T1000 (cell line): ENCODE measurements at places on chromosomes 5 and 9.

- DNase-seq, result no peak
Measured at GRCh38 chr9:136705564-136705963, 6.8 kb upstream of the DIPK1B start.

DNA sequence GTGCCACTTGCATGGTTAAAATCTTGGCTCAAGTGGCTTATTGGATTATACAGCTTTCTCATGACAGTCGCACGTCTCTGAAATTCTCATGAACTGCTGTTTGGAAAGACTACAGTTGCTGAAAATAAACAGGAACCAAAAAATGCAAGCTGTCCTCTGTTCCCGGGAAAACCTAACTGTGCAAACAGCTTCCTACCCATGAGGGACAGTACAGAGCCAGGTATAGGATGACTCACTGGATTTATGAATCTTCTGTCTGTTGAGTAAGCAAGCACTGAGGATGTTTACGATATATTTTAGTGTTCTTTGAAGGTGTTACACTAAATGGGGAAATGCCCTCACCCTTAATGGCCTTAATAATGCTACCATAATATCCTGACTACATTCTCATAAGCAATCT is 380.3 kb upstream of the TNC start:
- DNase-seq, result no peak

- no peak for DNase-seq
Measured at GRCh38 chr5:17378346-17378997, 119.6 kb upstream of the TAF11L2 start.

- DNase-seq, result no peak
Measured at GRCh38 chr9:107410420-107410819, 79.1 kb downstream of the KLF4 start.

DNA sequence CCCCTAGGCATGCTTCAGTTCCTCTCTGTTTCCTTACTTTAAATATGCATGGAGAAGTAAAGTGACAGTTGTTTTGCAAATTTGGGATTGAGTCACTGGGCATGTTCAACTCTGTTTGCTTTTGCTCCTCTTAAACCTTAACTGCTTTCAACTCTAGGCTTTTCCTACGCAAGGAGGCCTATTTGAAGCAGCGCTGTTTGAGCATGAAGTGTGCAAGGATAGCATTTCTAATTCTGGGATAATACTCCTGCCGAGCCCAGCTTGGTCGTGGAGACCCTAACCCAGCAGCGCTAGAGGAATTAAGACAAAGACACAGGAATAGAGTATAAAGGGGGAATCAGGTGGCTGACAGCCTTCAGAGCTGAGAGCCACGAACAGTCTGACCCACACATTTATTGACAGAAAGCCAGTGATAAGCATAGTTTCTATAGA is 803.4 kb upstream of the CDH10 start:
- no peak for DNase-seq

DNA sequence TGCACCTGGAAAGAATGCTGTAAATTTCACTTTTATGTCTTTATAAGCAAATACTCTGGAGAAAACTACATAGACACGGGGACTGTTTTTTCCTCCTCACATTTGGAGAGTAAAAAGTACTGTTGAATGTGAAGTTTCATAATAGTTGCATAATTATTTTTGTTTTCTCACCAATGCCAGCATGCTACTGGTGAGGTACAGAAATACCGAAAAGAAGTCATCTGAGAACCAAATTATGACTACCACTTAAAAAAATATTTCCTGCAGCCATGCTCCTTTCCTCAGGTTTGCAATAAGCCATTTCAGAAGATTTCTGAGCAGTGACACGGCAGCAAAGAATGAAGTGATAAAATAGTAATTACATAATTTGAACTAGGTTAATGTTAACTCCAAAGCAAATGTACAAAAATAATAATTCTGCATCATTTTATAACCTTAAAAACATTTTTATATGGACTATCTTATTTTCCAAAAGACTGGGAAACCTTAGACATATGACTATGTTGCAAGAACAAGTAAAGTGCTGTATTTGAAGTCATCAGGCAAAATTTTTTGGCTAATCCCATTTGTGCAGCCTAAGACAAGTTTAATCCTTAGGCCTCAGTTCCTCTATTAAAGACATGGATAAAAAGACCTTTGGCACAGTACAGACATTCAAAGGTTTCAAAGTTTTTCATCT is 144.7 kb downstream of the PCSK1 start:
- DNase-seq, result no peak

GRCh38 chr5:72842816-72843215 is 26.4 kb downstream of the TNPO1 start:
- DNase-seq, result no peak

GRCh38 chr5:83547889-83548288 is 76.3 kb downstream of the VCAN start:
- DNase-seq, result no peak

- no peak for DNase-seq
Measured at GRCh38 chr9:88872192-88872946, 118.9 kb upstream of the S1PR3 start.

DNA sequence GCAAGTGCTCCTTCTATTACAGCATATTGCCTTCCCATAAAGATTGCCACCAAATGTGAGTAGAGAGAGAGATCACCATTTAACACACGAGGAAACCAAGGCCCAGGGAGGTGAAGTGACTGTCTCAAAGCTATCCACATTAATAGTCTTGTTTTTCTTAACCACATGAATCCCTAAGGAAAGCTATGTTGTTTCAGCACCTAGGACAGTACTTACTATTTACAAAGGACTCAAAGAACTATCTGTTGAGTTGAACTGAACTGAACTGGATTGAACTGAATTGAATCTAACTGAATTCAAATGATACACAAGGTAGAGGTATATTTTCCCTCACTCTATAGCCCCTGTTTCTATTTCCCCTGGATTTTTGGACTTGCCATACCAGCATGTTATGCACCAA is 430.4 kb downstream of the CAAP1 start:
- no peak for DNase-seq

DNA sequence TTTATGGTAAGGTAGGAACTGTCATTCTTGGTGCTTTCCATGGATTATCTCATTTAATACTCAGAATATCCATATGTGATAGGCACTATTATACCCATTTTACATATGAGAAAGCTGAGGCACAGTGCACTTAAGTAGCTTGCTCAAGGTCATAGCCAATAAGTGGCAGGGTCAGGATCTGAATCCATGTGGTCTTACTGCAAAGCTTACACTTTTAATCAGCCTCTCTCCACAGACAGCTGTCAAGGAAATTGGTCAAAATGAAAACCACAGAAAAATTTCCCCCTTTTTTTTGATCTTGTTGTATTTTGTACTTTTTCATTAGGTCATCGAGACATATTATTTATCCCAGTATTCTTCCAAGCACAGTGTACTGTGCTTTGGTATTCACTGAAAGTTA is 78.5 kb downstream of the ERCC6L2 start:
- DNase-seq, result no peak
